ENCODE measurements at places on chromosomes 12 and 14.

DNA sequence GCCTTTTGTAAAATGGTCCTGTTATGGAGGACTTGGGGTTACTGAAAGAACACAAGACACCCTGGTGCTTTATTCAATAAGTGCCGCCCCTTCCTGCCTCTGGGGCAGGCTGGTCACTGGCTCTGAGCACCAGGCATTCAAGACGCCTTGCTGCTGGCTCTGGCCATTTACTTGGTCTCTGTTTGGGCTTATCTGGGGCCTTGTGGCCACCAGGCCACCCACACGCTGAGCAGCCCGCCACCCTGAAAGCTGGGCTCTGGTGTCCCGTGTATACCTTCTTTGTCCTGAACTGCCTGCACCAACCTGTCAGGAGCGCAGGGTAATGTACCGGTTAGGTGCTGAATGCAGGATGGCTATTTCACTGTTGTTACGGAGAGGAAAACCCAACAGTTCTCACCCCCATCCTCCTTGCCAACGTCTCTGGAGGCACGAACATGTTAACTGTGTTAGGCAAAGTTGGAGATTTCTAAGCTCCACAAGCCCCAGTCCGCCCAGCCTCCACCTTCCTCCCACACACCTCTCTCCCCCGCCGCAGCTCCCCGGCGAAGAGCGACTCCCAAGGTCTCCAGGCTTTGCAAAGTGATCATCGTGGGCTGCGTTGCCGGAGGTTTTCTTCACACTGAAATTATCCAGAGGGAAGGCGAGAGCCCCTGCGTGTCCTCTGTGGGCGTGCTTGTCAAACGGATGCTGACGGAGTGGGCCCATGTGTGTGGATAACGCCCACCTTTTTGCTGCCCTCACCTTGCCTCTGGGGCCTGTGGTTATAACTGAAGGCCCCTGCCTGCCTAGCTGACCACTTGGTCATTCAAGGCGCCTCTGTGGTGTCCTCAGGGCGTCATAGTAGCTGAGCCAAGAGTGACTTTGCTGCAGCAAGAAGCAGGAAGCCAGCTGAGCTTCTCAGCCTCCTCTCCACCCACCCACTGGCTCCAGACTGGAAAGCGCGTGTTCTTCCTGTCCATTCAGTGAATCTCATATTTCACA lies 18.8 kb upstream of the BEGAIN start:
- no peak for DNase-seq

- DNase-seq: no peak
Observed at GRCh38 chr12:67722296-67722695, 73.8 kb downstream of the DYRK2 start.

- DNase-seq: no peak
Observed at GRCh38 chr12:11762723-11763326, 113.4 kb downstream of the ETV6 start.

- DNase-seq: peak; percentile 91
Observed at GRCh38 chr12:113334786-113335539, at the start of gene SLC8B1. Gene SLC8B1, minus strand, starts transcription at chr12:113335109. Its CDS starts 2,231 bp downstream, at chr12:113332878.

DNA sequence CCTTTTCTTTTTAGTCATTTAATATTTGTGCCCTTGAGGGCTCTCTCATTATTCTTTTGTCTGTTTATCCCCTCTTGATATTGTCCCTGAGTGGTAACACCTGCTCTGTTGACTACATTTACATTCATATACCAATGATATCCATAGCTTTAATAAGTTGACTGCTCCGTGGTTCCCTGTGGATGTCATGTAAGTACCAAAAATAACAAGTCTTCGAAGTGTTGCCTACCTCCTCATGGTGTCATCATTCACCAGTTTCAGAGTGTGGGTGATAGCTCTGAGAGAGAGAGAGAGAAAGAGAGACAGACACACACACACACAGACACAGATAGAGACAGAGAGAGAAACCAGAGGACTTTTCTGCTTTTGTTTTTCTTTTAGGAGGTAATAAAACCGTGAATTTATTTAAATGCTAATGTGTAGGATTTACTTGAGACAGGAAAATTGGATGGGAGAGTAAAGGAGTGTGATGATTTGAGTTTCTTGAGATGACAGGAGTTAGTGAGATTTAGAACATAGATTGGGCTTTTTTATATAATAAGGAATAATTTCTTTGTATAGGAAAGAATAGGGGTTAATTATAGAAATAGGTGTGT lies 52.2 kb downstream of the PAPOLA start:
- no peak for DNase-seq

- DNase-seq: no peak
Observed at GRCh38 chr12:11774821-11775220, 125.3 kb downstream of the ETV6 start.

- DNase-seq: no peak
Observed at GRCh38 chr14:28264306-28264705, 502.3 kb upstream of the FOXG1 start.

DNA sequence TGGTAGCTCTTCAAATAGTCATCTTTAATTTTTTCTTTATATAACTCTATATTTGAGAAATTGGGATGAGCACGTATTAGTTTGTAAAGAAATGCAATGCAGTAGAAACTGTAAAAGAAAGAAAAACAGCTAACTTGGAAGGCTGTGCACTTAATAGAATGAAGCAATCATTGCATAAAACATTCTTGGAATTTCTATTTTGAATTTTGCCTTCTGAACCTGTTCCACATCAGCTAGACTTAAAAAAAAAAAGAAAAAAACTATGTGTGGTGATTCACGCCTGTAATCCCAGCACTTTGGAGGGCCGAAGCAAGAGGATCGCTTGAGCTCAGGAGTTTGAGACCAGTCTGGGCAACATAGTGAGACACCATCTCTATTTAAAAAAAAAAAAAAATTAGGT lies 29.4 kb downstream of the SCN8A start:
- DNase-seq: no peak

- DNase-seq: no peak
Observed at GRCh38 chr14:56580221-56580711, 668 bp downstream of the TMEM260 start.

DNA sequence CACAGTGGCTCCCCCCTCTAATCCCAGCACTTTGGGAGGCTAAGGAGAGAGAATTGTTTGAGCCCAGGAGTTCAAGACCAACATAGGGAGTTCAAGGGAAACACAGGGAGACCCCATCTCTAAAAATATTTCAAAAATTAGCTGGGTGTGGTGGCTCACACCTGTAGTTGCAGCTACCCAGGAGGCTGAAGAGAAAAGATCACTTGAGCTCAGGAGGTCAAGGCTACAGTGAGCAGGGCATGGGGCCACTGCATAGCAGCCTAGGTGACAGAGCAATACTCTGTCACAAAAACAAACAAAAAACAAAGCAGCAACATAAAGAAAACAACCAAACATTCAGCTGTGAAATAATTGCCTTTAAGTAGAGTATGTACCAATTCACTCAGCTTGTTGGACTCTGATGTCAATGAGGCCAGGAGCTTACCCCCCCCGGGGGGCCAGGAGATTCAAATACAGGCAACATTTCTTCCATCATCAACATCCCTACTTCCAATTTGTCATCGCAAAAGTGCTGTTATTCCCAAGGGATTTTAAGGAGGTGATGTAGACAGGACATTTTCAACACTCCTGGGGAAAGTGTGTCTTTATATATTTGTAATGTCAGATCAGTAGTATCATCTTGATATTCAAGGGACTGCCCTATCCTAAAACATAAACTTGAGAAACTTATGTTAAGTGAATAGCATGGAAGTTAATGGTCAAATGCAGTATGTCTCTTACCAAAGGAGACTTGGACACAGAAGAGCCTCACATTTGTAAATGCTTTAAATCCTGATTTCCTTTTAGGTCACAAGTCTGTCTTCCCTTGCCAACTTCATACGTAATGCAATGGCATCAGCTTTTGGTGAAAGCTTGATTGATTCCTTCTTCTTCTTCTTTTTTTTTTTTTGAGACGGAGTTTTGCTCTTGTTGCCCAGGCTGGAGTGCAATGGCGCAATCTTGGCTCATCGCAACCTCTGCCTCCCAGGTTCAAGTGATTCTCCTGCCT lies 40.6 kb upstream of the AEBP2 start:
- DNase-seq: no peak

DNA sequence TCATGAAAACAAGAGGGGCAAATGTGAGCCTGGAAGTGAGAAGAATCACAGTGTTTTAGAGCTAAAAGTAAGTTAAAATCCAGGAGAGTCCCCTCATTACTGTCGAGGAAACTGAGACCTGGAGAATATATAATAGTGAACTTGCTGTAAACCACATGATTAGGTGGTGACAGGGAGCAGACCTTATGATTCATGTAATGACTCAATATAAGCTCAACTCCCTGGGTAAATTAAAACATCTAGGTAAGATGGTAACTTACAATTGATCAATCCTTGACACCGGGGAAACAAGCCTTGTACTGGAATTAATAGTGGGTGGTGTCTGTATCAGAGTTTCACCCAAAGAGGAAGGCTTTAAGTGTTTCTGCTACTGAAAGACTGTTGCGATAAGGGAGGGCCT lies 269.3 kb downstream of the SNAPC1 start:
- DNase-seq: no peak

DNA sequence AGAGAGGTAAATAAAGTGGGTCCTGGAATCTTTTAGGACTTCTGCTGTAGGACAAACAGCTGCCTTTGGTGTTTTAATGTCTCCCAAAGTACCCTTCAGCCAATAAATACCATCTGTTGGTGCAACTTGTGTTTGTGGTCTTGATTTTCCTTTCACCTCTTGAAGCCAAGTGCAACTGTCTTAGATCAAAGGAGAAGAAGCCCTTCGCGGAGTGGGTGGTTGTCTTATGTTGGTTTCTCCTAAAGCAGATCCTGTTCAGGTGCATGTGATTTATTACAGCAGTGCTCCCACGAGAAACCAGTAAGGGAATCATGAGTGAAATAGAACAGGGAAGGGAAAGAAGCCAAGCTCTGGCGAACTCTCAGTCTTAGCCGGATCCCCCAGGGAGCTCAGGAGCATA lies 27.7 kb downstream of the HRK start:
- DNase-seq: no peak

DNA sequence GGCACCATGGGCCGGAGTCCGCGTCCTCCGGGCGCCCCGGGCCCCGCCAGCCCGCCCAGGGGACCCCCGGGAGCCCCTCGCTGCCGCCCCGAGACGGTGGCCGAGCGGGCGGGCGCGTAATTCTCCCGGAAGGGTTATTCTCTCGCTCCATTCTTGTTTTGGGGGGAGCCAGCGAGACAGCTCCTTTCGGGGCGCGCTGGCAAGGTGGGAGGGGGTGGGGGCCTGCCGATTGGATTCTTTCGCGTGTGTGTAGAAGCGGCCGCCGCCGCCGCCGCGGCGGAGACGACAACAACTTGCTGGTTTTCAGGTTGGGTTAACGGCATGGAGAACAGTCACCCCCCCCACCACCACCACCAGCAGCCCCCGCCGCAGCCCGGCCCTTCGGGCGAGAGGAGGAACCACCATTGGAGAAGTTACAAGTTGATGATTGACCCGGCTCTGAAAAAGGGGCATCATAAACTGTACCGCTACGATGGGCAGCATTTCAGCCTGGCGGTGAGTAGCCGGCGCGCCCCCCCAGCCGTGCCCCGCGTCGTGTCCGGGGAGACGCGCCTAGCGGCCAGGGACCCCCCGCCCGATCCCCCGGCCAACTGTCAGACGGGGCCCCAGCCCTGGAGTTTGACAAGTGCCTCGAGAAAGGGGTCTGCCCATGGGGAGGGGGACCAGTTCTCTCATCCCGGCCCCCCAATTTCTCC lies 755 bp downstream of the SETD1B start:
- no peak for DNase-seq

- no peak for DNase-seq
Observed at GRCh38 chr12:52942901-52943181, 6.1 kb upstream of the KRT18 start.

DNA sequence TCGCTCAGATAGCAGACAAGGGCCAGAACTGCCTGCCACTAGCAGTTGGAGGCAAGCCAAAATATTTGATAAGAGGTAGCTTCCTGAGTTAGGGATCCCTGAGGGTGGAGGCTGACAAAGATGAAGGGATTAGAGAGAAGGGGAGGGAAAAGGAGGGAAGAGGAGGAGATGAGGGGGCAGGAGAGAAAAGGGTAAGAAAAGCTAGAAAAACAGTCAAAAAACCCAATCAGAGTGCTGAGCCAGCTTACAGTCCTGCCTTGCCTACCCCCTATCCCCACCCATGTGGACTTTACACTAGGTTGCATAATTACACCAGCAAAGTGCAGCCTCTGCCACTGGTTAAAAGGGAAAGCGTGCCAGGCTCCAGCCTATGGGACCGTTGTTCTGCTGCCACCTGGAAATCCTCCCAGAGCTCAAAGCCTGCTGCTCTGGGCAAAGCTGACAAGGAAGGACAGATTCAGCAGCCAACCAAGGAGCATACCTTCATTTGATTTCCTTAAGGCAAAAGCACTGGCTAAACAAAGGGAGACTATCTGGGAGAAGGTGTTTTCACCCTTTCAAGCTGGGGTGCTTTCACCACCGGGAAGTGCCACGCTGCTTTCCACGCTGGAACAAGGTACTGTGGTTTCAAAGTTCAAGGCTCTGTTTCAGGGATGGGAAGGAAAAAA lies 3.8 kb upstream of the NUMB start:
- DNase-seq: no peak

DNA sequence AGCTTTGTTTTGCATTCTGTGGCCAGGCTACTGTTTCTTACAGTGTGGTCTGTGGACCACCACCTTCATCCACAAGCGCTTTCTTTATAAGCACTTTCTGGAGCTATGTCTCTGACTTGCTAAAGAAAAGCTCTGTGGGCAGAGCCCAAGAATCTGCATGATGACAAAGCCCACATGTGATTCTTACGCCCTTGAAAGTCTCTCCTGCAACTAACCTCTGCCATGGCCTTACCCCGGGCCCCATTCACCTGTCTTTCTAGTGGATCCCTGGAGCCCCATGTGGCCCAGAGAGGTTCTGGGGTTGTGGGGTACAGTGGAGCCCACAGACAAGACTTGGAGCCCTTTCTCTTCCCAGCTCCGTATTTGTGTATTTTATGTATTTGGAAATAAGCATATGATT lies 16.6 kb downstream of the PLEKHH1 start:
- no peak for DNase-seq

DNA sequence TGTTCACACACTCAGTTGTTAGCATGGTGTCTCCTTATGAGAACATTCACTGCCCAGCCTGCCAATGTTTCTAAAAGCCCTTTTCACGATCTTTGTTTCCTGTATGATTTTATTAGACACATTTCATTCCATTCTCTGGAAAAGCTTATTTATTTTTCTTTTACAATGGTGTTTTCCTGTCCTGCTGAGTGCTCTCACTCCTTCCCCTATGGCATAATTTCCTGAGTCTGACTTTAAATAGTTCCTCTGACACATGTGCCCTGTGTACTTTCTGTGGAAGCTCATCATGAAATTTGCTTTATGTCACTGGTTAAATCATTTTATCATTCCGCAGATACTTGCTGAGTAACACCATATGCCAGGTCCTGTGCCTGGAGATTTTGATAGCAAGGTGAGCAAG lies 612.0 kb downstream of the FLRT2 start:
- DNase-seq: no peak

- DNase-seq: no peak
Observed at GRCh38 chr12:39369756-39370155, 73.2 kb downstream of the KIF21A start.

- no peak for DNase-seq
Observed at GRCh38 chr14:21256539-21257393, 12.5 kb downstream of the HNRNPC start.

DNA sequence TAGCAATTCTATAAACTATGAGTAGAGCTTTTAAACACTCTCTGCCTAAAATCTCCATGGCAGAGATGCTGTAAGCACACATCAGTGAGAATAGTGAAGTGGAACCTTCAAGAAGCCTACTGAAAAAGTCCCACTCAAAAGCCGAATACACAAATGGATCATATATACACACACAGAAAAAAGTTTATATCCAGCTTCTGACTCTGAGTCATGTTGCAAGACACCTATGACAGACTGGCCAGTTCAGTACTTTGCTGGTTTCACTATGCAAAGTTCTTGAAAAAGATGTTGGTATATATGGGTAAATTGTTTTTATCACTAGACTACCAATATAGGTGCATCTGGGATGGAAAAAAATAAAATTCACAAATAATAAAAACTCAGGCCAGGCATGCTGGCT lies 126.1 kb downstream of the KCNK10 start:
- no peak for DNase-seq
